ENCODE measurements at places on chromosomes 16 and 17. TPM values are rescaled to one million over a fixed set of nuclear protein-coding genes. Genes with fewer than 3 reads are reported as not detected.

DNA sequence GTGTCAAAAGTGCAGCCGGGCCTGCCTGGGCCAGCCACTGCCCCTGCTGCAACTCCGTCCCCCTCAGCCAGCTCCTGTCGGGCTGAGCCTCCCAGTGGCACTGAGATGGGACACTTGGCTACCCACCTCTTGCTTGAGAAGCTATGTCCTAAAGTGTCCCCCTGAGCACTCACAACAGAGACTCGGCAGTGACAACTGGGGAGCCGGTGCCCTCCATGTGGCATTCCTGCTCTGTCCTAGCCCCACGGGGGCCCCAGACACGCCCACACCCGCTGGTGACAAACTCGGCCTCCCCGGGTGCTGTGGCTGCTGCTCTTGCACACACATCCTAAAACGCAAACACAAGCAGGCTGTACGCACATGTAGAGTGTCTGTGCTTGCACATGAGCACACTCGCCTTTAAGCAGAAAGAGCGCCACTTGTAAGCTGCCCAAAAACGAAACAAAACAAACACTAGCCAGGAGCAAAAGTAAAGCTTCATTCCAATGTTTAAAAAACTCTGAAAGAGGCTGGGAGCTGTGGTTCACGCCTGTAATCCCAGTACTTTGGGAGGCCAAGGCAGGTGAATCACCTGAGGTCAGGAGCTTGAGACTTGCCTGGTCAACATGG is 253.9 kb downstream of the RBFOX3 start:
- DNase-seq: no peak

- DNase-seq: no peak
These were observed 60.8 kb downstream of the TMEM235 start for GRCh38 chr17:78291944-78292910.

- no peak for DNase-seq
These were observed 94.9 kb downstream of the AMFR start for GRCh38 chr16:56330476-56330875.

- DNase-seq: no peak
These were observed 55.3 kb downstream of the SKAP1 start for GRCh38 chr17:48374650-48375230.

DNA sequence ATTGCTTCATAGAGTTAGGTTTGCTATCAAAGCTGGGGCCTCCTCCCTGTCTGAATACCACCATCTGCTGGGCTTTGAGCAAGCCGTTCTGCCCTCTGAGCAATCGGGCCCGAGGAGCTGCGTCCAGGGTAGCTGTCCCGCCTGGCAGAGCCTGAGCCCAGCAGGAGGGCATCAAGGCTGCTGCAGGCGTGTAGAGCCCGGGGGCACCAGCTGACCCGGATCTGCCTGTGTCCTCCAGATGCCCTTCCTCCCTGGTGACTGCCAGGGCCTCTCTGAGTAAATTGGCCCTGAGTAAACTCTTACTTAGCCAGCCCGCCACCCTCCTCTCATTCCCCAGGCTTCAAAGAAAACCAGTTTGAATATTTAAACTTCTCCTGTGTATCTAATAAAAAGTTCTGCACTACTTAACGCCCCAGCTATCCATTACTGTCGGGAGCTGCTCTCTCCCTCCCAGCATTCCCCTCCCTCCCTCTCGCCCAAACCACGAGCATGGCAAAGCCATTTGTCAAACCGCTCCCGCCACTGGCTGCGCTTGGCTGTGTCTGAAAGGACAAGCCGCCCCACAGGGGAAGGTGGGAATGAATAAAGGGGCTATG is 16.4 kb downstream of the CDK5RAP3 start:
- no peak for DNase-seq

DNA sequence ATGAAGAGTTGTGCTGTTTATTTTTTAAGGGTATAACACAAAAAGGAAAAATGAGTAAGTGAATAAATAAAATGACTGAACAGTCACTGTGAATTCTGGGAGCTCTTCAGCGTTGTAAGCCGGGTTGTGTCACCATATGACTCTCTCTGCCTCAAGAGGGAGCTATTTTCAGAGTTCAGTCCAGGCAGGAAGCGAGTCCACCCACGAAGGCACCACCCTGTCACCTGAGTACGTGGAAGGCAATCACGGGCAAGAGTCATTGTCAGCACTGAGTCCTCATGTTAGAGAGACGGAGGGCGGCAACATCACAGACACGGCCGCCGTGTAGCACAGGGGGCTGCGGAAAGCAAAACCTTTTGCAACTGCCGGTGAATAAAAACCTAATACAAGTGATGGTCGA is 227.6 kb downstream of the UTP18 start:
- DNase-seq: no peak

DNA sequence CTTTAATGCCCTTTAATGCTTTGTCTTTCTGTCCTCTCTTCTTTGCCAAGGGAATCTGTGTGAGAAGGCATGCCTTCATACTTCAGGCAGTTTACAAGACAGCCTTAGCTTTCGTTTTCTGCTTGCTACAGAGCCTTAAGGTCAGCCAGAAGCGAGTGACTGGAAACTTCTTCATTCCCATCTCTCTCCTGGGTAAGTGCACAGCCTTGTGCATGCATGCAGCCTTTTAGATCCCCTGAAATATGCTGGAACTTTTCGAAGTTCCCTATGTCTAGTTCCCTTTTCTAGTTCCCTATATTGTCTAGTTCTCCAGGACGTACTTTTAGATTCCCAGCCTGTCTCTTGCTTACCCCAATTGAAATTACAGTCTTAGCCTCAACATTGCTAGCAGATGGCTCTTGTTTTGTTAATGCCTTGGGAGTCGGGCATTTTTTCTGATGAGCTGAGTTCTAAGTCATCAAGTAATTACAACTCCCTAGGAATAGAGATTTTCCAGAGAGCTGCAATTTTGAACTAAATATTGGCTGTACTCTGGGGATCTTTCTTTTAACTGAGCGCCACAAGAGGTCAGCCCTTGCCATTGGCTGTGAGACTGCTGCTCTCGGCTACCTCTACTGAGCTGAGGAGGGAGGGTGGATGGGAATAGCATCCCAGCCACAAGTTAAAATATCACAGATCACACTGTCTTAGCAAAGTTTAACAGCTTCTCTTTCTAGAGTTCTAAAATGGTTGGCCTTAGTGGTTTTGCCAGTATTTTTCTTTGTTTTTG is 22.7 kb upstream of the PPM1D start:
- DNase-seq: no peak

- DNase-seq: no peak
These were observed 152.0 kb upstream of the HS3ST3A1 start for GRCh38 chr17:13753771-13754170.

GRCh38 chr17:6064868-6065267 is 5.3 kb upstream of the WSCD1 start:
- DNase-seq: no peak

DNA sequence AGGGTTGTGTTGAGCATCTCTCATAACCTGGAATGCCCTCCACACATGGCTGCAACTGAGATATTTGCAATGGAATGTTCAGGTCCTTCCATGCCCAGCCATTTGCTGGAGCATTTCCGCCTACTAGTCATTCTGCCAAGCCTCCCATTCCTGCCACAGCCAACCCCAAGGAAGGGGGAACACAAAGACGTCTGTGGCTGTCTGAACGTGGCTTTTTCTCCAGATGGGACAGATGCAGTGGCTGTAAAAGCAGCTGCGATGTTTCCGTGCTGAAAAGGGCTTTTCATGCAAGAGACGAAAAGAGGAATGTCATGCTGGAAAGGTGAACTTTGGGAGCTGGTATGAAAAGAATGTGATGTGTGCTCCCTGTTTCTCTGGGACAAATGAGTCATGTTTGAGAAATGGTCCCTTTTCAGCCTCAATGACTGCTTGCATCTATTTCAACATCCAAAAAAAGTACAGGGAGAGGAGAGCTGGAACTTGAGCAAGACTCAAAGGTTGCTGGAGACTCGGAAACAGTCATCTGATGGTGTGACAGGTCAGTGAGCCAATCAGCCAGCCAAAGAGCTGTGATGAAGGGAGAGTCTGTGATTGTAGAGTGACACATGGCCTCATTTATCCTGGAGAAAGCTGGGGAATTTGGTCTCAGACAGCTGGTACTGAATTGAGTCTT is 208.9 kb downstream of the SHISA9 start:
- peak; percentile 34 for DNase-seq

GRCh38 chr17:61551255-61551742 is 39.7 kb downstream of the NACA2 start:
- peak; percentile 46 for DNase-seq

DNA sequence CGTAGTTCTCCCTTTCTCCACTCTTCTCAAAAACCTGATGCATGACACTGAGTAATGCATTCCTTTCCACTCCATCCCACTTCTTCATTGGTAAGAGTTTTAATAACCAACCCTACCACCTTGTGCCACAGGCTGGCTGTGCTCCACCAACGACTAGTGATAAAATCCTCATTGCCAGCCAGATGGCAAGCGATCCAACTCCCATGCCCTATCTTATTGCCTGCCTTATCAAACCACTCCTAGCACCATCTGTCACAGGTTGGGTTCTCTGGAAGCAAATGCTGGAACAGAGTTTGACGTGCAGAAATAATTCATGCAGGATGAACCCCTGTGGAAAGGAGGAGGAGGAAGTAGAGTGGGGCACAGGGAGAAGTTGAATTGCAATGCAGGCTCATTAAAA is 99.5 kb downstream of the CHD9NB start:
- no peak for DNase-seq

Gene CFAP97D1
- polyA plus RNA-seq: 0.08 TPM
